NCI-H748 treated with DMSO at 0.1 percent for 48 hours (cell line): ENCODE measurements at places on chromosomes 4 and X.
A peak's percentile ranks its signal among the peaks of the same experiment; 100 is the strongest.

- no peak for DNase-seq
These were observed 34.1 kb upstream of the GAB1 start for GRCh38 chr4:143302536-143302935.

GRCh38 chrX:9788911-9789310, 2.7 kb downstream of the SHROOM2 start:
- peak; percentile 66 for DNase-seq

DNA sequence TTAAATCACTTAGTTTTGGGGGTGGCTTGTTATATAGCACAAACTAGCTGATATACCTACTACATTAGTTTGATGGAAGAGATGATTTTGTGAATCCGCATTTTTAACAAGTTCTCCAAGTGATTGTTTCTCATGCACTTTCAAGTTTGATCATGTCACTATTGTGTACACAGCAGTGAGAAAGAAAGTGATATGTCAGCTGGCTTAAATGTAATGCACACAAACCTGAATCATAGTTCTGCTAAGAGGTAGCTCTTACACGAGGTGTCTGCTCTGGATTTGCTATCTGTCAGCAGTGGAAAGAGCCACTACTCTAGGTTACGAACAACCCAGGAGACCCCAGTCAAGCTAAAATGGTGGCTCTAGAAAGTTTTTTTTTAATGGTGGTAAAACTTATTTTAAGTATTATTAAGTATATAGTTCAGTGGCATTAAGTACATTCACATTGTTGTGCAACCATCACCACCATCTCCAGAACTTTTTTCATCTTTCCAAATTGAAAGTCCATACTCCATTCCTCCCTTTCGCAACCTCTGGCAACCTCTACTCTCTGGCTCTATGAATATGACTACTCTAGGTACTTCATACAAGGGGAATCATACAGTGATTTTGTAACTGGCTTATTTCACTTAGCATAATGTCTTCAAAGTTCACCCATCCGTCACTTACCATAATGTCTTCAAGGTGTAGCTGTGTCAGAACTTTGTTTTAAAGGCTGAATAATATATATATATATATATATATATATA, 147.3 kb downstream of the HS6ST2 start:
- DNase-seq, result no peak

DNA sequence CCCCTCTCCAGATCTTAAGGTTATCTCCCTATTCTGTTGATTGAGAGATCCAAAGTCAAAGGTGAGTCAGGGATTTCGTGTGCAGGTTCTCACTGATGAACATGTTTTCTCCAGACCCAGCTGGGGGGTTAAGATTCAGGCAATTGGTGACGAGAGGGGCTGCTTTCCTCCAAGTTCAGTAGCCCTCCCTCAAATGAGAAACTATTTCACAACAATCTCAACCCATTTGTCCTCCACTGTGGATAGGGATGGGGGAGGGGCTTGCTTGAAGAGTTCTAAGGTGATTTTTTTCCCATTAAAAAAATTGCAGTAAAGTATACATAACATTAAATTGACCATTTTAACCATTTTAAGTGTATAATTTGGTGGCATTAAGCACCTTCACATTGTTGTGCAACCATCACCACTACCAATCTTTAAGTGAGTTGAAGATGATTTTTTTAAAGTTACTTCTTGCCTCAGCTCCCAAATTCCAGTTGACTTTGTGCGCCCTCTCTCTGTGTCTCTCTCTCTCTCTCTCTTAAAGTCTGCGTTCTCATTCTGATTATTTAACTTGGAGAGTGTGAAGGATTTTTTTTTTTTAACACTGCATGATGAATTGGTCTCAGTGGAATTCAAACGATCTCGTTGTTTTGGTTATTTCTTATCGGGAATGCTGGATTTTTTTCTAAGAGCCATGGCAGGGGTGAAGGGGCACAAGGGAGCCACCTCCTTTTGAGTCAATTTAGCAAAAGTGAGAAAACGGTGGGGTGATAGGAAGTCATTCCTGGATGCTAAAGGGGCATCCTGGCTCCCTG, 175.9 kb downstream of the SHROOM3 start:
- no peak for DNase-seq

DNA sequence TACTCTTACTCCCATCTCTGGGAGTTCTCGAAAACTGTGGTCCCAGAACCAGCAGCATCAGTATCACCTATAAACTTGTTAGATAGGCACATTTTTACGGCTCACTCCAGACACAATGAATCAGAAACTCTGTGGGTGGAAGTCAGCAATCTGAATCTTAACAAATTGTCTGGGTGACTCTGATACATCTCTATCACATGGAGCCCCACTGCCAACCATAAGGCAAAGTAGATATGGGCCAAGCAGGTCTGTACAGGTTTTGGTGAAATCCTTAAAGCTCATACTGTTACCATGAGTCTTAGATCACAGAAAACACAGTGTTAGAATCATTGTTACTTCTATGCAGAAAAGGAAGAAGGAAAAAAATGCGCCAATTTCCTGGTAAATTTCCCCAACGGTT, 122.5 kb upstream of the HCCS start:
- DNase-seq, result no peak
